AG04449 (cell line): ENCODE measurements at places on chromosomes 4 and X.

DNA sequence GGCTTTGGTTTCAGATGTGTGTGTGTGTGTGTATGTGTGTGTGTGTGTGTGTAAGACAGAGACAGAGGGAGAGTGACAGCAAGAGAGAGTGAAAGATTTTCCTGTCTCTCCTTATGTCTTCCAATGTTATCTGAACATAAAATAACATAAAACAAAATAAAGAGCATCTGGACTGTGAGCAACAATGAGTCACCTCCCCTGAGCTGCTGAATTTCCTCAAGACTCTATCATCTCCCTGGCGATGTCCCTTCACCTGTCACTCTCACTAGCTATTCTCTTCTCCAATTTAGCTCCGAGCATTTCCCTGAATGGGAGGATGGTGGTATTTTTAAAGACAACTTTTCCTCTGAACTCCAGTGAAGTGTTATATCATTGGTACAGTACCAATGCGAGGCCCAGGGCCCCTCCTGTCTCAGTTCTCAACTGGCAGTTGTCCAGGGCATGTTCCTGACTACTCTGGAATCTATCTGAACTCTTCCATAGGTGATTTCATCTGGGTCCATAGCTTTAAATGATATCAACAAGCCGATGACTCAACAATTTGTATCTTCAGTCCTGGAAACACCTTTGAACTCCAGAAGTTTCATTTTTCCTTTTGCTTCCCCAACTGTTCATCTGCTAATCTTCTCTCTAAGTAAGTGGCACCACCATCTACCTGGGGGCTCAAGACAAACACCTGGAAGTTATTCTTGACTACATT lies 195.0 kb upstream of the CLNK start:
- no peak for DNase-seq

GRCh38 chr4:169662206-169662605 lies 41.8 kb downstream of the CLCN3 start:
- no peak for DNase-seq

DNA sequence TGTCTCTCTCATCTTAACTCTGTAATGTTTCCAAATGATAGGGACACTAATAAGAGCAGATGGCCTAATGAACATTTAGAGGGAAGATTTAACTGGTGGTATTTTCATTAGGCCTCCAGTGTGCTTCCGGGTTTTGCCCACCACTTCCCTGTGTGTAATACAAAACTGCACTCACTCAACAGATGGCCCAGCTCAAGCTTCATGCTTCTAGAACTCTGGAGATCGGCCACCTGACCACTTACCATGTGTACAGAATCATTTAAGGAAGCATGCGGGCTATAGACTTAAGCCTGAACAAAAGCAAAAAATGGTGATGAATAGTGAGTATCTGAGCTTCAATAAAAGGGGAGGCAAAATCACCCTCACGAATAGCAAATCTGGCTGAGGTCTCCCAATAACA lies 89.3 kb downstream of the SH2D1A start:
- DNase-seq = no peak

- no peak for DNase-seq
These were observed 127.0 kb downstream of the STOX2 start for GRCh38 chr4:184032091-184032490.

DNA sequence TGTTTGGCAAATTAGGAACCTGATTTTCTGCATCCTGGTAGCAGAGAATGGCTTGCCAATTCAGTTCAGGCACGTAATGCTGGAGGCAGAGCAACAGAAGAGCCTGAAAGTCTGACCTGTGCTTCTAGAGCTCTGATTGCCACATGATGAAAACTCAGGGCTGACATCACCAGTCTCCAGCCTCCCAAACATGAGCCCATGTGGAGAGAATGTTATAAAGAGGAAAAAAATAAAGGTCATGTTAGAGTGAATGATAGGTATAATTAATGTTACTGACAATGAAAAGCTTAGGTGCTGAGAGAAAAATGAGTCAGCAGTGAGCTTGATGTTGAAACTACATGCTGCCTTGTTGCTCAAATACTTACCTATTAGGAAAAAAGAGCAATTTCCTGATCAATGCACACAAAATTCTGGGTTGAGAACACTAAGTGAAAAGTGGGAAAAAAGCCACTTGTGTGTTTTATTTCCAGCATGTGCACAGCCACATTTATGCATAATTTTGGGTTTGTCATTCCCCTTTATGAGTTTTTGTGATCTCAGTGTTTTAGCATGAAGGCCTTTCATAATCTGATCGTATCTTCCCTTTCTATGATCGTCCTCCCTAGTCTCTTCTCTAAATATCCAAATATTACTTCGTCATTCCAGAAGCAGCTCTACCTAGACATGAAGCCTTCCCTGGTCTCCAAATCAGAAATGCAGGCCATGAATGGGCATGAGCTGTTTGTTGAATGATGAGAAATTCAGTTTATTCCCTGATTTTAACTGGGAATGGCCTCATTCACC lies 113.3 kb upstream of the CPEB2 start:
- DNase-seq = no peak

- no peak for DNase-seq
These were observed 77.8 kb upstream of the SLC4A4 start for GRCh38 chr4:71261001-71261400.

DNA sequence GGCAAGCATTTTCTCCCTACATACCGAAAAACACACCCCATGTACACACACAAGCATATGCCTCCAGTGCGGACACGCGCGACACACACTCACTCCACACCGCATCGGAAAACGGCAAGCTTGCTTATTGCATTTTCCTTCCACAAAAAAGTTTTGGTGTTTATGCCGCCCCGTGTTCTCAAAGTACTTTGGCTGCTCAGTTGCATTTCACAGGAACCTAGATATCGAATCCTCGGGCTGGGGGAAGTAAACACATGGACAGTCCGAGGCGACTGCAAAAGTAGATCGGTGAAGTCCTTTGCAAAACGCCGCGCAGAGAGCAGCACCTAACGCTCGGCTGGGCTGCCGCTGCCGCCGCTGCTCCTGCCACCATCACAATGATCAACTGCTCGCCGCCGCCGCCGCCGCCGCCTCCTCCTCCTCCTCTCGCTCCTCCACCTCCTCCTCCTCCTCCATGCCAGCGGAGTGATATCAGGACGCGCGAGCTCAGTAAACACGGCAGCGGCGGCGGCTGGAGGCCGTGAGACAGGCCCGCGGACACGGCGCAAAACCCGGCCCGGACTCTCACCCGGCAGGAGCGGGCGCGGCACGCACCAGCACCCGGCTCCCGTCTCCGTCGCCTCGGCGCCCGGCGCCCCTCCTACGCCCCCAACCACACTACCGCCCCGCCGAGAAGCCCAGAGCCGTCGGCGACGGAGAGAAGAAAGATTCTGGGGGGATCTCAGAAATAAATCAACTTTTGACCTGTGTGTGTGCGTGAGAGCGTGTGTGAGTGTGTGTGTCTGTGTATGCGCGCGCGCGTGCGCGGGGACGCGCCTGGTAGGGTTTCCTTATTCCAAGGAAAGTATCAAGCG lies at the start of gene MAML3:
MAML3 (minus strand) TSS at position 467 of the 854 bp plus-strand sequence. CDS start 857 bp downstream, outside the sequence.
- DNase-seq = peak; percentile 79

DNA sequence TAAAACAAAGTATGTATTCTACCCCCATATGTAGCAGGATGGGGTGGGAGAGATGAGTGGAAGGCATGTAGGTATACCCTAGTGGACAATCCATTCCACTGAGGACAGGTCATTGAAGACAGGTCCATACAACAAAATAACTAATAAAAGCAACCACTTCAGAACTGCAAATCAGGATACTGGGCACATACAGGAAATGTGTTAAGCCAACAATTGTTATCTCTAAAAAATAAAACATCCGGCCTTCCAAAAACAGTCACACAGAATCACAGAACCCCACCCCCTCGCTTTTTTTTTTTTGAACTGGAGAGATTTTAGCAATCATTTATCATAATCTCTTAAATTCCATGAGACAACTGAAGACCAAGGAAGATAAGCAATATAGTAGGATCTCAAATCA lies 112.9 kb downstream of the FRYL start:
- DNase-seq = no peak

DNA sequence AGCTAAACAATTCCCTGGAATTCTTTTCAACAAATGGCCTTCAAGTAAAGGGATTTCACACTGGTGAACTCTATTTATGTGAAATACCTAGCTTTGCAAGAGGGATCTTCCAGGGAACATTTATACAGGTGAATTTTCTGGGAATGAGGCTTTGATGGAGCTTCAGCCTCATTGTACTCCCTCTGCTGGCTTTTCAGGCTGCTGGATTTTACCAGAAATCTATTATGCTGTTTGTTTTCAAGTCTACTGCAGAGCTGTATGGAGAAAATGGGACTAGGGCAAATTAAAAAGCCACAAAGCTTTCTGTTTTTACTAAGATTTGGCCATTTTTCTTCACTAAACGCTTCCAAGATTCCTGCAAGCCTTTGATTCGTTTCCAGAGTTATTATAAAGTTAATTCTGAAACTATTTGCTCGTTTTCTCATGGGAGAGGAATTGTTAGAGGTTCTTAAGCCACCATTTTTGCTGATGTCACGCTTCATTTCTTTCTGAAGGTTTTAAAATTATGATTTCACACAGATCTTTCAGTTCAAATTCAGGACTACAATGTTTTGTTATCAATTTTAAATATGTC lies 31.6 kb downstream of the KDM6A start:
- DNase-seq = no peak

GRCh38 chr4:104022226-104022625 lies 302.4 kb upstream of the TACR3 start:
- DNase-seq = no peak
